ENCODE measurements at places on chromosomes 1 and 21.

DNA sequence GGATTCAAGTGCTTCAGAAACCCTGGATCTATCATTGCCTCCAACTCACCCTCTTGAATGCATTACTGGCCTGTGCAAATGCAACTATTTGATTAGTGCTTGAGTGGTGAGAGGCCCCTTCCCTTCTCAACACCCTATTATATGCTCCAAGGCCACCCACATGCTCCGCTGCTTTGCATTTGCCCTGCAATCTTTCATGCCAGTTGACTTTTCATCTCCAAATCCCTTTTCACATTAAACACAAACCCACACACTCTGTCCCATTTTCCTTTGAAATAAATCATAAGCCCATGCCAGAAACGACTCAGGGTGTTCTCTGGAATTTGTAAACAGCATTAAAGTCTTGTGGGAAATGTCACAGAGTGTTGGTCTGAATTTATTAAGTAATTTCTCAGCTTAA is 78.9 kb upstream of the CTTNBP2NL start:
- no peak for DNase-seq

DNA sequence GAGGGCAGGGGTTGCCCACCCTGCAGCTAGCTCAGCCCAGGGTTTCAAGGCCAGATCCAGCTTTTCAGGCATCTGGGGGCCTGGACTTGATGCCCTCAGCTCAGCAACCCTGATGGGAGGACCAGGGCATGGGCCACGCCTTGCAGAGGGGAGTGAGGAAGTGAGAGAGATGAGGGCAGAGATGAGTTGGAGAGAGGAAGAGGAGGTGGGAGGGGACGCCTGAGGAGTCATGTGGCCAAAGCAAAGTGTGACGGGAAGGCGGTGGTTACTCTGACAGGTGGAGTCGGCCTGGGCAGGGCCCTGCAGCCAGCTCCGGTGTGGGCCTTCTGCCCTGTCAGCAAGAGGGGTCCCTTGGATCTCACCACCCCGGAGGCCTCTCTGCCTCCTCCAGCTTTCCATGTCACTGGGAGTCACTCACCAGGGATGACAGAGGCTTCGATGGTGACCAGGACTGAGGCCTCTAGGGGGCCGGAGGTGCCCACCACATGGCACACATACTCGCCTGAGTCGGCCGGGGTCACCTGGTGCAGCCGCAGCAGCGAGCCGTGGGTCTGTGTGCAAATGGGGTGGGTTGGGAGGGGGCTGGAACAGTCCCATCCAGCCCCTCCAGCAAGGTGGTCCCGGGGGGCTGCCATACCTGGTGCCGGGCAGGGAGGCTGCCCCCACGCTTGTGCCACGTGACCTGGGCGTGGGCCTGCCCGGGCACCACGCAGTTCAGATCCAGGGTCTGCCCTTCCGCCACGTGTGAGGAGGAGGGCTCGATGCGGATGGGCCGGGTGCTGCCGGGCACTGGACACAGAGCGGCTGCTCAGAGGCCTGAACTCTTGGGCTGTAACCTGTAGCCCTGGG is 40.4 kb downstream of the LDLRAD2 start:
- no peak for DNase-seq

DNA sequence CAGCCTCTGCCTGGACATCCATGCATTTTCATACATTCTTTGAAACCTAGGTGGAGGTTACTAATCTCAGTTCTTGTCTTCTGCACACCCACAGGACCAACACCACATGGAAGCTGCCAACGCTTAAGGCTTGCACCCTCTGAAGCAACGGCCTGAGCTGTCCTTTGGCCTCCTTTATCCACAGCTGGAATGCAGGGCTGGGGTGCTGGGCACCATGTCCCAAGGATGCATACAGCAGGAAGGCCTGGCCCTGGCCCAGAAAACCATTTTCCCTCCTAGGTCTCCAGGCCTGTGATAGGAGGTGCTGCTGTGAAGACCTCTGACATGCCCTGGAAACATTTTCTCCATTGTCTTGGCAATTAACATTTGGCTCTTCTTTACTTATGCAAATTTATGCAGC is 1168.6 kb downstream of the KCNT2 start:
- DNase-seq = no peak

DNA sequence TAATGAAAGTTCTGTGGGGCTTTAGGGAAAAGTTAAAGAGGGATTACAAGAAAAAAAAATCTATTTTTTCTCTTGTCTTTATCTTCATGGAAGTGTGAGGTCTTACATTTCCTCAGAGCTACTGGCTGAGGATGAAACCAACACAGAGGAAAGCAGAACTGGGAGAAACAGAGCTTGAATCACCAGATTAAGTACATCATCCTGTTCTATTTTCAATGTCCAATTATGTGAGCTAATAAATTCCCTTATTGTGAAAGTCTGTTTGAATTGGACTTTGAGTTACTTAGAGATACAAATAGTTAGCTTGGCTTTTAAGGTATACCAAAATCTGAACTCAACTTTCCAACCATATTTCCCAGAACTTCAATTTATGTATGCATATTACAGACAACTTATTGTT is 69.2 kb downstream of the LPGAT1 start:
- DNase-seq = no peak

GRCh38 chr1:165851034-165851658 is 23.7 kb downstream of the UCK2 start:
- DNase-seq = no peak

DNA sequence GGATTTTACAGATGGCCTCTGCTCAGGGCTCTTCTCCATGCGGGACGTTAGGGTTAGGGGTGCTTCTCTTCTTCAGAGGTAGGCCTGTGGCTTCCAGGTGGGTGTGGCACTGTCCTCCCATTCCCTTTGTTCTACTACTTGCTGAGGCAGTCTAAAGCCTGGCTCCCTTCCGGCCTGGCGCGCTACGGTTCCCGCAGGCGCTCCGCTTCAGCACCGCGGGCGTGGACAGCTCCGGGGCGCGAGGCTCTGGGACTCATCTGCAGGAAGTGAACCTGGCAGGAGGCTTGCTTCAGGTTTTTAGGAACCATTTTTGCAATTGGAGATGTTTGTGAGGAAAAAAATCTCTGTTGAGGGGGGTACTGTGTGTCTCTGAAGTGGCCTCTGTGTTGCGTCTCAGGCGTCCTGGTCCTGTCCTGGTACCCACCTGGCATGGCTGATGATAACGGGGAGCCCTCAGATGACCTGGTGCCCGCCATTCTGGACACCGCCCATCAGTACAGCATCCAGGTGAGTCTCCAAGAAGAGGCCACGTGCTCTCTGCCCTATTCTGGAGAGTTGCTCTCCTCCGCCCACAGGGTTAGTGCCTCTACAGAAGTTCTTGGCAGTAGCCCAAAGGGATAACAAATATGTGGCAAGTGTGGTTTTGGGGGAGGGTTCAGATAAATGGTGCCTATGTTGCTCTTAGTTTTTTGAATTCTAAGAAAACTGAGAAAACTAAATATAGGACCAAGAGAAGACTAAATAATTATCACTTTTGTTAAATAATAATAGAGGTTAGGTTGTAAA is 1.9 kb downstream of the MANEAL start:
- DNase-seq = no peak

DNA sequence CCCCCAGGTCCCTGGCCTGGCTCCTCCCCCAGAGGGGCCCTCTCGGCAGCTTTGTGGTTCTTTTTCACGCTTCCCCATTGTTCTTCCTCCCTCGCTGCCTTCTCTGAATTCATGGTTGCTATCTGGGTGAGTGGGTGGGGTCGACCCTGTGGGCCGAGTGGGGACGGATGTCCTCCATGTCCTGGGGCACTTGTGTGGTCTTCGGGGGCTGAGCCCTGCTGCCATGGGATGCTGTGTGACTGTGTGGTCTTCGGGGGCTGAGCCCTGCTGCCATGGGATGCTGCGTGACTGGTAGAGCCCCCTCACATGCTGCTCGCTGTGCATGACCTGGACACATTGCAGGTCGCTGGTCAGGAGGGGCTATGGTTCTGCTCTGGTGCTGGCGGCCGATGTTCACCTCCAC is 21.6 kb upstream of the DIP2A start:
- no peak for DNase-seq

- DNase-seq = no peak
Observed at GRCh38 chr21:23861911-23862504, 1745.3 kb downstream of the MRPL39 start.

Data from NCI-H524 treated with DMSO at 0.1 percent for 48 hours (cell line).